Stimulated activated CD4-positive, alpha-beta T cell treated with anti-CD3 and anti-CD28 coated beads, TNF-alpha, amount 100 ng/mL, for 48 hours (primary cell): ENCODE measurements at places on chromosomes 7 and 10.

GRCh38 chr7:123747620-123748141, 1.1 kb downstream of the WASL start:
- DNase-seq, result peak; percentile 10

DNA sequence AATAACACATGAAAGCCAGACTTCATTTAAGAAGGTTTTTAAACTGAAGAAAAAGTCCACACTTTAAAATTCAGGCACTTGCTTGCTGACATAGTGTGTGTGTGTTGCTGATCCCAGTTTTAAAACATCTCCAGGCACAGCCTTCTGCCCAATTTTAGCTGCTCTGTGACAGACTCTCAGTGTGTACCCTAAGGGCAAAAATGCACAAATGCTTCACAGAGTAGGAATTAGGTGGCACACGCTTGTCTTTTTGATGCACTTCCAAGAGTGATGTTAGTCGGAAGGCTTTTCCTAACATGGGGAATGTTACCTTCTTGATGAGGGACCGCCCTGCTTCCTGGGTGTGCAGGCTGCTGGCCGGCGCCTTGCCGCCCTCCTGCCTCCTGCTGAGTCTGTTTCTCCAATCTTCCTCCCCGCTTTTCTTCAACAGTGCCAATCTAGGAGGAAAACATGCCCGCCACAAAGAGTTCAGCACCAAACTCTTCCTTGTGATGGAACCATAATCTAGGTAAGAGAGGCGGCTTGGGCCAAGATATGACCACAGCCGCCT, 122.3 kb downstream of the SVIL start:
- no peak for DNase-seq

DNA sequence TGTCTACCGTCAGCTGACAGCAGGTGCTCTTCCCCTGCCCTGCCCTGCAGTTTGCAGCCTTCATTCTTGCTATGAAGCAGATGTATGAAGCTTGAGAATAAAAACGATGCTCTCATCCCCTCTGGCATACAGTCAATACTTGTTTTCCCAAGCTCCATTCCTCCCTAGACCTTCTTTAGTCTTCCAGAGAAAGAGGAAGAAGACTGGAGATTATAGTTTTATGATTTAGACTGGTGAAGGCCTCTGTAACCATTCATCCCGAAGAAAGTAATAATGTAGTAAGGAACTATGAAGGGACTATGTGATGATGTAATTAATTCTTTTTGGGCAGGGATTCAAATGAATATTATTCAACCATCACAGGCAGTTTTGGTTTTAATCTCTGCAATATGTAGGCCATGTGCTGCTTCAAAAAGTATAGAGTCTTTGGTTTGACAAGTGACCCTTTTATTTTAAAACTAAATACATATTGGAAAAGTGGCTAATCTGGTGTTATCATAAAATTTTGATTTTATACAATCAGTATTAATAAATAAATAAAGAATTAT, 242.4 kb upstream of the KIAA1217 start:
- DNase-seq, result no peak

DNA sequence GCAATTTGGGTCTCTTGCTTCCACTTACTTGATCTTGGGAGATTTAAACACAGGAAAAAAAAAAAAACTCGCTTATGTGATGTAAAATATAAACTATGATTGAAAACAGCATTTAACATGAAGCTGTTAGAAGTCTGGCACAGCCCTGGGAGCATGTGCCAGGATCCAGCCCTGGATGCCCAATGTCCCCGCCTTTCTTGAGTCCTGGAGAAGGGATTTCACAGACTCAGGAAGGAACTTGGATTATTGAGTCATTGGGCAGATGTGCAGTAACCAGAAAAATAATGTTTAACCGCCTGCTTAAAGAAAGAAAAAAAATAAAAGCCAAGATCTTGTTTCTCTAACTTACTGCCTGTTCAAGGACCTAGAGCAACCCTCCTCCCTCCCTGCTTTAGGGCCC, 3.7 kb upstream of the JCAD start:
- DNase-seq, result no peak

GRCh38 chr7:158353606-158354570, 233.7 kb downstream of the PTPRN2 start:
- no peak for DNase-seq

DNA sequence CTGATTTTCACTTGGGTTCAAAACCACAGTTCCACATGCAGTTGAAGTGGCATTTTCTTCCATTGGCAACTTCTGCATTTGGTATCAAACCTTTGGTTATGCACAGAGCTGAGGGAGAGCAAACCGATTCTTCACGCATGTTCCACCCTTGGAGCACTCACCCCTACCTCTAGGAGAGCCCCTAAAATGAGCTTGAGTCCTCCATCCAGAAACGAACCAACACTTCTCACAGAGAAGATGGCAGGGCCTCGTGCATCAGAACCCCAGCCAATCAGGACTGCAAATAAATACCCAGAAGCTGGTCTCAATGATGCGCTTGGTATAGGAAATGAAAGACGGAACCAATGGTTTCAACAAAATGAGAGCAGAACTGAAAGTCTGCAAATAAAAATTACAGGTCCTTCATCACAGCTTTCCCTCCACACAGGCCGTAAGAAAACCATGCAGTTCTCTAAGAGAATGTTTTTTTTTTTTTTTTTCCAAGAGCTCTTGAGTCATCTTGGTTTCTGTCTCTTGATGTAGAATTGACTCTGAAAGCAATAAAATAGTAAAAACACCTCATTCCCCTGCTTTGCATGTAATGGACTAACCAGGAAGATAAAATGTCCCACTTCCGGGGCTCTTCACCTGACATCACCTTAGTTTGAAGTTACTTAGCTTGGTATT, 23.9 kb downstream of the KLF6 start:
- no peak for DNase-seq

GRCh38 chr10:131249955-131250344, 61.6 kb downstream of the TCERG1L start:
- DNase-seq, result no peak

GRCh38 chr7:50368366-50368765, 63.9 kb downstream of the IKZF1 start:
- no peak for DNase-seq

- peak; percentile 64 for DNase-seq
Observed at GRCh38 chr10:33008499-33009243, 50.6 kb upstream of the ITGB1 start.

DNA sequence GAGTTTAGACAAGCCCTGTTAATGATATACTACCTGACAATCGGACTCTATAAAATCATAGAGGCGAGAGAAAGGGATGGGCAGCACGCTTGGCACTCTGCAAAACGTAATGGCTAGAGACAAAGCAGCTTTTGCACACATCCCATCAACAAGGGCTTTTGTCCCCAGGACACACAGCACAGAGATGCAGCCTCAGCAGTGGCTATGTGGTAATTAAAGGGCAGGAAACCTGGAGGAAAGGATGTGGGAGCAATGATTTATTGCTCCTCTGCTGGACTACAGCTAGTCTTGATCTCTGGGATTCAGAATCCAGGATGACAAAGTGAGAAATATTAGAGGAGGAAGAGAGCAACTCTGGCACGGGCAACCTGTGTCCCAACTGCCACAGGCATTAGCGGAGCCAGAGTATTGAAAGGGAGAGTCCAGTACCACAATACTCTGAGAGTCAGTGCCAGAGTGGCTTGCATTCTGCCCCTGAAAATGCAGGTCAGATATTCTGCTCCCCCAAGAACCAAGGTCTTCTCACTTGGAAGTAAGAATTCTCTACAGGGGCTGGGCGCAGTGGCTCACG, 96.5 kb downstream of the ARMH3 start:
- DNase-seq, result no peak

DNA sequence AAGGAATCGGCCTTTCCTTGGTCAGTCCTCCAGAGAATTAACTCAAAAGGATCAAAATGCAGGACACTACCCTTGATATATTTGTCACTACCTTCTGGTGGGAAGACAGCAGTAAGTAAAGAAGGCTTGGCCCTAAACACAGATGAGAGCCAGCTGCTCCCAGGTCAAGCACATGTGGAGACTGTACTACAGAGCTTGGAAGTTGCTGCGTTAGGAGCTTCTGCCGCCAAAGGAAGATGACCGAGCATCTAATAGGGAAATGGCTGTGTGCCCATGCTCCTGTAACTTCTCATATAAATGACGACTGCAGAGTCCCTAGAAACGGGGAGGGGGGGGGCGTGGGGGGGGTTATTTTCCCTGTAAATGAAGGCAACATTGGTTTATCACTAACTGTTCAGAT, 59.0 kb downstream of the PODXL start:
- DNase-seq, result no peak

GRCh38 chr10:131396121-131397050, 84.9 kb upstream of the TCERG1L start:
- no peak for DNase-seq

DNA sequence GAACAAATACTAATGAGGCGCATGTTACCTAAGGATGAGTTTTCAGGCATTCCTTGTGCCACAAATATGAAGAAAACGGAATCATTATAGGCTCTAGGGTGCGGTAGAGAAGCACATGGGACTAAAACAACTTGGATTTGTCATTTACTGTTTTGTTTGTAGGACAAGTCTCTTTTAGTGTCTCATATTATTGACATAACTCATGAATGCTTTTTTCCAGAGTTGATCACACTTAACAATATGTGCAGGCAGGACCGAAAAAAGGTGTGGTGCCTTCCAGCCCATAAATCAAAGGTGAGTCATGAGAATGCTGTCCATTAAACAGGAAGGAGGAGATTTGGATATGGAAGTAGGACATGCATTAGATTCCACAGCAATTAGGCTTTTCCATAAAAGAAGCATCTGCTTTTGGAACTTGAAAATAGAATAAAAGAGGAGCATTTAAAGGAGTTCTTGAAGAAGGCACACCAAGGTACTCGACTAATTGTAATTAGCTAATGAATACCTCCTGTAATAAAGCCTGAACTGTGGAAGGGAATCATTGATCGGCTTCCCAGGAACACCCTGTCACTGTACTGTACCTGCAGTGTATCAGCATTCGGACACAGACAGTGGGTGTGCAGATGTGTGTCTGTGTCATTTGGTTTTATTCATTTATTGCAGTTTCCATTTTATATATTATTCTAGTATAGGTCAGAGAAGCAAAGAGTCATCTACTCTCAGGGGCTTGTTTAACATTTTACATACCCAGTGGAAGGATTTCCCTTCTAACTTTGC, 119.7 kb upstream of the KLF14 start:
- DNase-seq, result no peak
